Spinal cord (tissue), 10 donors: ENCODE measurements at places on chromosomes 5 and 9. TPM values are rescaled to one million over a fixed set of nuclear protein-coding genes. Genes with fewer than 3 reads are reported as not detected.

- peak; percentile 73 for DNase-seq
These were observed 159.5 kb downstream of the TRPM6 start for GRCh38 chr9:74728176-74728575.

The ZNF454 gene
- polyA plus RNA-seq: 5.9 TPM

DNA sequence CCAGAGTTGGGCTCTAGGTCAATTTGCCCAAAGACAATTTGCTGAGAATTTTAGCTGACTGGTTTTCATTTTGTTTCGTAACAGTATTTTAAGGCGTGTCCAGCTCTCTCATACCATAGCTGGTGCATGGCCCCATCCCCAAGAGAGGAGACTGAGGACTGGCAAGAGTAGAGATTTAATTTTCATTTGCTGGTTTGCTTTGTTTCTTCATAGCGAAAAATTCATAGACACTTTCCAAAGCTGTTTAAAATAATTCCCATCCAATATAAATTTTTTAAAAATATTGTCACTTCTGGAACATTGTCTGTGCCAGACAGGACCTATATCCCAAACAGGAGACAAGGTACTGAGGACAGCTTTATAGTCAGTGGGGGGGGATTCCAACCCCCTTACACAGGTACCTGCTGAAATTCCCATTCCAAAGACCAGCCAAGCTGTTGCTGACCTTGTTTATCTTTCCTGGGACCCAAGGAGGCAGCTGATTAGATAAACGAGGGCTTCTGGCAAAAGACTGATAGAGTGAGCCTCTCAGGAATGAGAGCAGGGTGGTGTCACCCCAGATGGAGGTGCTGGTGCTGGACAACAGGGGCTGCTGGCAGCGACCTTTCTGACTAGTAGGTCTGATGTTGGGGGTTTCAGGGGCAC, 6.8 kb upstream of the ANGPTL2 start:
- DNase-seq: no peak

The PAPPA gene
- polyA plus RNA-seq: 4.8 TPM

The JAK2 gene
- 16.9 TPM for polyA plus RNA-seq

DNA sequence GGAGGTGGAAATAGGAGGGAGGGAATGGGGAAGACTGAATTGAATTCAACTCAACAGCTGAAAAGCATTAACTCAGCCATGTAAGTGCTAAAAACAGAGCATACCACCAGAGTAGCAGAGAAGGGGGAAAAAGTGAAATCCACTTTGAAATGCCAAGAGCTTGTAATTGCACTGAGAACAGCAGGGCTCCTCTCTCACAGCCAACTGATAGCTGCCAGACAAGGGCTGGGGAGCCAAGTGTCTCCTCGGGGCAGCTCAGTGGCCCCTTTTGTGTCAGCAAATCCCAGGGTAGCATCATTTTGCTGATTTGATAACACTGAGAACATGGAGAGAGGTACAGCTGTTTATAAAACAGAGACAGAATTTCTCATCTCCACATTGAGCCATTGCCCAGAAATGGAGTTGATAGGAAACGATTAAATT, 182.5 kb downstream of the FRMD3 start:
- peak; percentile 72 for DNase-seq

GRCh38 chr5:140356853-140357725, 2.9 kb upstream of the SLC4A9 start:
- no peak for DNase-seq
